ENCODE measurements at places on chromosomes 2 and 18. TPM values are rescaled to one million over a fixed set of nuclear protein-coding genes. Genes with fewer than 3 reads are reported as not detected.

Gene FOXI3
- total RNA-seq: not detected

Gene TMEM198
- total RNA-seq: 1.5 TPM

Gene PIKFYVE
- 18.7 TPM for total RNA-seq

Gene CAVIN2
- 50.6 TPM for total RNA-seq

Gene GALR1
- total RNA-seq: 0.98 TPM

Gene CNDP1
- 9.8 TPM for total RNA-seq

Gene PID1
- 83.2 TPM for total RNA-seq

All from vagina (tissue), 2 donors.